Fibroblast of skin of right biceps (primary cell): ENCODE measurements at places on chromosomes 16 and 17.

- no peak for DNase-seq
These were observed 9.1 kb downstream of the RMI2 start for GRCh38 chr16:11354407-11354732.

GRCh38 chr16:65015599-65015998 is 106.3 kb downstream of the CDH11 start:
- no peak for DNase-seq

- no peak for DNase-seq
These were observed 9.5 kb downstream of the SULT1A2 start for GRCh38 chr16:28587386-28587785.

DNA sequence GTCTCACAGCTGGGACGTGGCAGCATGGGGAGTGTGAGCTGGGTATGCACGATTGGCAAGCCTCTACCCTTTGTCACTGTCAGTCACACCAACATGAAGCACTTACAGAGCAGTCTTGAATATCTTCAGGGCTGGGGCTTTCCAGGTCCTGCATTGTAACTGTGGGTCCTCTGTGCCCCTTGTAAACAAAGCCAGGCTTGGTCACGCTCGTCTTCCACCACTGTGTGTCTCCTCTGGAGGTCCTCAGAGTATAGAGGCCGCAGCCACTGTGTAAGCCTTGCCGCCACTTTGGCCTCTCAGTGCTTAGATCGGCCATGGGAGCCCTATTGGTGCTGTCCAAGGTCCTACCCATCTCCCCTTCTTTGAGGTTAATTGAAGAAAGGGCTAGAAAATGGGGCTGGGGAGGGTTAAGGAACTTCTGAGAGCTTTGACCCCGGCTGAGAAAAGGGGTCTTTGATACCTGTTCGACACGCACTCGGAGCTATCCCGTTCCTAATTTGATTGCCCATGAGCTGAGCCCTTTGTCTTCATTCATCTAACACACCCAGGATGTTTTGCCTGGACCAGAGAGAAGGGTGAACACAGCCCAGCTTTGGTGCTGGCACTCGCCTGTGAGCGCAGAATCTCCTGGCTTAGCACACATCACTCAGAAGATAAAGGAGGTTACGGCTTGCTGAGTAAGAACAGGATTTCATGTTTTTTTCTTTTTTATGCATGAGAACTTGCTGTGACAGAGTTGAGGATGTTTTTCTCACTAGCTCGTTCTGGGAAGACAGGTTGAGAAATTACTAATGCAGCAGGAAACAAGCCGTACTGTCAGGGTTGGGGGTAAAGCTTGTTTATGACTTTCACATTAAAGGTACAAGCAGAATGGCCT is 267.9 kb downstream of the CPPED1 start:
- peak; percentile 25 for DNase-seq

DNA sequence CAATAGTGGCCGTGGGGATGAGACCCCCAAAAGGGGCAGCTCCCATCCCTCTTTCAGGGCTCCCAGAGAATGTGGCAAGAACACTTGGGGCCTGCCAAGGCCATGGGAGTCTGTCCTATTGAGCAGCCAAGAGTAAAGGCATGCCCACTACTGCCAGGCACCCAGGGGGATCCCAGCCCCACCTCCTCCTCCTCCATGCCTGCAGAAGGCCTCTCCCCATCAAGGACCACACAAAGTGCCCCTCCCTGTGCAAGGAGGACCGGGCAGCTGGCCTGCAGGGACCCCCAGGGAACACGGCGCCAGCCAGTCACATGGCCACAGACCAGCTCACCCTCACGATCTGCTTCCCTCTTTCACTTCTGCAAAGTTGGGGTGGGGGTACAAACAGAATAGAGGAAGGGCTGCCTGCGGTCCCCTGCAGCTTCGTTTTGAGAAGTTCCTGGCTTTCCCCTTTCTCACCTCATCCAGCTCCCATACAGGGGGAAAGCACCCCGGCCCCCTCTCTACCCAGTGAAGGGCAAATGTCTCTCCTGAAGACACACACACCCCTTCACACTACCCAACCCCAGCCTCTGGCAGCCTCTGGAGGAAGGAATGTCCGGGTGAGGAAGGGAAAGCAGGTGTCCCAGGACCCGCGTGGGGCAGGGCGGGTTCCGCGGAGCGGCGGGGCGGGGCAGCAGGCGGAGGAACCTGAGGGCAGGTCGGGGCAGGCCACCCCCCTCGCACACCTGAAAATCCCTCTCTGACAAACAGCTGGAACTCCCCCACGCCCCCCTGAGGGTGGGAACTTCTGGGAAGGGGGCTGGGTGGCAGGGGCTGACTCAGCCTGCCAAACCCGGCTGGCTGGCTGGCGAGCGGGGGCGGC is 2.0 kb downstream of the PPP1R9B start:
- DNase-seq, result peak; percentile 63

GRCh38 chr17:44387804-44388203 is 1.6 kb downstream of the ITGA2B start:
- no peak for DNase-seq
